ENCODE measurements at places on chromosomes 13 and 19.

DNA sequence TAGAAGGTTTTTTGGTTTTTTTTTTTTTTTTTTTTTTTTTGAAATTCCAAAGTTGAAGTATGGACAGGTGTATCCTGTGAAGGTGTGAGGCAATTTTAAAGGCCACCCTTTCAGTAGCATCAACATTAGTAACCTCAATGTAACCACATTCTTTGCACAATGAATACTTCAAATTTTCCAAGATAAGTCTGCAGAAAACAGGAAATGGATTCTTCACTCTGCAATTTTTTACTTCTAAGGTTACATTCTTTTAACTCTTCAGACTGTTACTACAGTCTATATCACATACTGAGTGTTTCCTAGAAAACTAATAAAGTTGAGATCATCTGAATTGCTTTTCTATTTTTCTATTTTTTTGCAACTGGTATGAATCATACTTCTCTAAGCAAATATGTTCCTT is 569.0 kb upstream of the GPC6 start:
- peak; percentile 19 for DNase-seq

DNA sequence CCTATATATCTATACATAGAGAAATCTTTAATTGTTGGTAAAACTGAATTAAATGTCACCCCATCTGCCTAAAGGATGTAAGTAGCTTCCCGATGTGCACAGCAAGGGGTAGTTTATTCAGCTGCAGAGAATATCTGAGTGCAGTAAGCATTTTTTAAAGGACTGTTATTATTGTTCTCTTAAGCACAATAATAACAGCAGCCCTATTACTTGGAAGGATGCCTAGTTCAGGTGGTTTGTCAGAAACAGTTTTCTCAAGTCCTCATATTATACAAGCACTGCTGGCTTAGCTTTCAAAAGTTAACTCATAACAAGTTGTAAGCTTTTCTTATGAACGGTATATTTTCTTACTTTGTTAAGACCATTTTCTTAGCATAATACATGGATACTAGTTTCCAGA is 142.6 kb downstream of the CRYL1 start:
- no peak for DNase-seq

GRCh38 chr13:99312493-99312883 is 5.3 kb upstream of the GPR183 start:
- no peak for DNase-seq

DNA sequence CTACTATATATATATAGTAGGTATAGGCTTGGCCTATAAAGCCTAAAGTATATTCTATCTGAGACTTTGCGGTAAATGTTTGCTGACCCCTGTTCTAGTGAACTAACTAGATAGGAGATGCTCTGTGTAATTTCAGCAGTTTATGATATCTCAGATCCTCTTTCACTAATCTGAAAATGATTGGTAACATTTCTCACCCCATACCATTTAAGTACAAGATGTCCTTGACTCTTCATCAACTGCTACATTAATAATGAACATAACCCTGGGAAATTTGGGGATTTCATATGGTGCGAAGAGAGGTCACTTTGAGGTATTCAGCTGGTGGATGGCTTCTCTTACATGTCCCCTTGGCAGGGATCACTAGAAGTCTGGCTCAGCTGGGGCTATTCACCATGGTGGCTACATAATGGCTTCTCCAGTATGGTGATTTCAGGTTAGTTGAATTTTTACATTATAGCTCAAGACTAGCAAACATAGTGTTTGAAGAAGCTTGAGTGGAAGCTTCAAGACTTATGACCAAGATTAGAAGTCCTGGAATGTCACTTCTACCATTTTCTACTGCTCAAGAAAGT is 103.6 kb upstream of the MYCBP2 start:
- DNase-seq, result no peak

DNA sequence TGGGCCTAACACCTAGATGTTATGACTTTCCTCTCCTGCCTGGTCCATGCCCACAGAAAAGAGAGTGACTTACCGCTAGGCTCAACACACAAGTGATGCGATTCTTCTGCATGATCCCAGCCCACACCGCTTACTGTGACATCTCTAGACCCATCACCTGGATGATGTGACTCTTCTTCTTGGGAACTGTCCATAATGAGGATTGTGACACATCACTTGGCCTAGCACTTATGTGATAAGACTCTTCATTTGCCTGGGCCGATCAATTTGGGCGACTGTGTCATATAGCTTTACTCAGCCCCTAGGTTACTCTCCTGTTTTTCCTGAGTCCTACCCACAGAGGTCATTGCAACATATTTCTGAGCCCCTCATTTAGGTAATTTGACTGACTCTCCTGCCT is 19.9 kb upstream of the ZNF681 start:
- no peak for DNase-seq

DNA sequence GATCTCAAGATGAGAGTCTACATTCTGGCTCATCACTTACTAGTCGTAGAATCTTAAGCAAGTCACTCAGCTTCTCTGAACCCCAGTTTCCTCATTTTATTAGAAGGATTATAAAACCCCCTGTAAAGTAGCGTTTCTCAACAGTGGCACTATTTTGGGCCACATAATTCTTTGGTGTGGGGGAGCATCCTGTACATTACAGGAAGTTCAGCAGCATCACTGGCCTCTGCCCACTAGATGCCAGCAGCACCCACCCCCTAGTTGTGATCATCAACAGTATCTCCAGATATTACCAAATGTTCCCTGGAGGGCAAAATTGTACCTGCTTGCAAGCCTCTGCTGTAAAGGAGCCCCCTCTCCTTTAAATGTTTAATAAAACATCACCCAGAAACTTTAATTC is 22.6 kb downstream of the STARD13 start:
- no peak for DNase-seq

GRCh38 chr13:97333983-97334382 is 100.0 kb upstream of the RAP2A start:
- no peak for DNase-seq

- peak; percentile 54 for DNase-seq
These were observed 2.8 kb downstream of the MAMSTR start for GRCh38 chr19:48716562-48717291.

GRCh38 chr19:4456843-4457653 is 546 bp downstream of the UBXN6 start:
- peak; percentile 69 for DNase-seq

DNA sequence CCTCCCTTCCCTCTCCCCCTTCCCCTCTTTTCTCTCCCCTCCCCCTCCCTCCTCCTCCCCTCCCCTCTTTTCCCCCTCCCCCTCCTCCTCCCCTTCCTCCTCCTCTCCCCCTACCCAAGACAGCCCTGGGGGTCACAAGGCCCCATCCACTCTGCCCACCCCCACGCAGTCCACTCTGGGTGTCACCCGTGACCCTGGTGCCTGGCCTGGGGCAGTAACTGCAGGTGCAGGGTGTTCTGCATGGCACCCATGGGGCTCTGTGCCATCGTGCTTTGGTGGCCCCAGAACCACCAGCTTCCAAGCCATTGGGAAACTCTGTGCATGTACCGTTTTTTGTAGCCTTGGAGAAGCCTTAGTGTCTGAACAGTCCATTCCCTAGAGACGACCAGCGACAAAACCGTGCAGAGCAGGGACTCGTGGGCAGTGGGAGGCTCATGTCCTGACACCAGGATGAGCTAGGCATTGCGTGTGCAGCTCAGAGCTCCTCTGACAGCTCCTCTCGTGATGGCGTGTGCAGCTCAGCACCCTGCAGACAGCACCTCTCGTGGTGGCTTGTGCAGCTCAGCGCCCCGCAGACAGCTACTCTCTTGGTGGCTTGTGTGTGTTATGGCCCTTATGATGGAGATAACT is 43.7 kb upstream of the F7 start:
- no peak for DNase-seq

DNA sequence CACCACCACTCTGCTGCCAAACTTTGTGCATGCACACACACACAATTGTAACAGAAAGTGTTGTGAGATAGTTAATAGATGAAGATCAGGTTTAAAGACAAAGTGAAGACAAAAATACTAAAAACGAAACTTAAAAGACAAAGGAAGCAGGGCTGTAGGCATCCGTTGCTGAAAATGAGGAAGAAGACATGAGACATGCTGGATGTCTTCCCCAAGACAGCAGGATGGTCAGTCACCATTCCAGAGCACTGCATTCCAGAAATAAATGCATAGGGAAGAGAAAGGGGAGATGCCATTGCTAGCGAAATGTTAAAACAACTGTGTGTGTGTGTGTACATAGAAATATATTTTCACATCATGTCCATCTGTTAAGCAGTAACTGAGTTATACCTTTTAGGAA is 520.1 kb downstream of the SUCLA2 start:
- DNase-seq, result peak; percentile 61

GRCh38 chr13:110157718-110158117 is 149.2 kb downstream of the COL4A1 start:
- no peak for DNase-seq

DNA sequence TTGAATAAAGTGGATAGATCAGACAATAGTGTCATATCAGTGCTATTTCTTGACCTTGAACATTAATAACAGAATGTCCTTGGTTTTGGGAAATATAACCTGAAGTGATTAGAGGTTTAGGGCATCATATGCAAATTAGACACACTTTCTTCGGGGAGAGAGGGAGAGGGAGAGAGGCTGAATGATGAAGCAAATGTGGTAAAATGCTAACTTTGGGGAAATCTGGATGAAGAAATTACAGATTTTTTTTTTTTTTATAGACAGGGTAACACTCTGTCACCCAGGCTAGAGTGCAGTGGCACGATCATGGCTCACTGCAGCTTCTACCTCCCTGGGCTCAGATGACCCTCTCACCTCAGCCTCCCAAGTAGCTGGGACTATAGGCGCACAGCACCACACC is 3.9 kb upstream of the NCR1 start:
- no peak for DNase-seq

GRCh38 chr19:47653856-47654255 is 44.9 kb downstream of the BICRA start:
- DNase-seq, result no peak

- DNase-seq, result peak; percentile 71
These were observed 665 bp downstream of the GPX4 start for GRCh38 chr19:1104311-1105007.

- peak; percentile 85 for DNase-seq
These were observed 1422.1 kb downstream of the PCDH9 start for GRCh38 chr13:65808061-65808460.

DNA sequence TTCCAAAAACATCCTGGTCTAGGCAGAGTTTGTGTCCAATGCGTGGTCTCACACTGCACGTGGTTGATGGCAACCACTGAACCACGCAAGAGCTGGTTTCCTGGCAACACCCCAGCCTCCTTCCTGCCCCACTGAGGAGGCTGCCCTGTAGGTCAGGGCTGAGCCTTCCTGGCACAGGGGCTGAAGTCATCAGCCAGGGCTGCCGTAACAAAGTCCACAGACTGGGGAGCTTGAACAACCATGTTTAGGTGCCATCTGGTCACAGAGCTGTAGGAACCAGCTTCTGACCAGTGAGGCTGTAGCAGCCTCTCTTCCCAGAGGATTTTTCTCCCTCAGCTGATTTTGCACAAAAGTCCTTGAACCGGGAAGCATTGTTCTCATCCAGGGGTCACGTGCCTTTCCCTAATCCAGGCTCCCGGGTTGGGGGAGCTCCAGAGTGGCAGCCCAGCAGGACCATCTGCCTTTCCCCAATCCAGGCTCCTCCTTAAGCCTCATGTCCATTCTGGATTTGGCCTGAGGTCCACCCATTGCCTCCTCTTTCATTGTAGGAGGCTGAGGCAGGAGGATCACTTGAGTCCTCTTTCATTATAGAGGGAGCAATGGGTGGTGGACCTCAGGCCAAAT is 53.9 kb downstream of the CHST8 start:
- no peak for DNase-seq

DNA sequence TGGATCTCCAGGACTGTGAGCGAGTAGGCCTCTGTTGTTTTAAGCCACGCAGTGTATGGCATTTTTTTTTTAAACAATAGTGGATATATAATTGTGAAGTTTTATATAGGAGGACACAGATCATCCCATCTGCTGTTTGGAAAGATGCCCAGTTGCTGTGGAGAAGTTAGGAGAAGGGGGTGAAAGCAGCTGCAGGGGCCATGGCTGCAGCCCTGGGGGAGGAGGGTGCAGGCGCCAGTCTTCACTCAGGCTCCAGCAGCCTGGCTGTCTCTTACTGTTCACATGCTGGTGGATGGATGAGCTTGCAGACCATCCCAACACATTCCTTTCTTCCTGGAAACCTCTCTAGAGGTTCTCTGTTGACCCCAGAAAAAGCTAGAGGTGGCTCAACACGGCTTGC is 242.3 kb downstream of the TEX29 start:
- DNase-seq, result no peak

DNA sequence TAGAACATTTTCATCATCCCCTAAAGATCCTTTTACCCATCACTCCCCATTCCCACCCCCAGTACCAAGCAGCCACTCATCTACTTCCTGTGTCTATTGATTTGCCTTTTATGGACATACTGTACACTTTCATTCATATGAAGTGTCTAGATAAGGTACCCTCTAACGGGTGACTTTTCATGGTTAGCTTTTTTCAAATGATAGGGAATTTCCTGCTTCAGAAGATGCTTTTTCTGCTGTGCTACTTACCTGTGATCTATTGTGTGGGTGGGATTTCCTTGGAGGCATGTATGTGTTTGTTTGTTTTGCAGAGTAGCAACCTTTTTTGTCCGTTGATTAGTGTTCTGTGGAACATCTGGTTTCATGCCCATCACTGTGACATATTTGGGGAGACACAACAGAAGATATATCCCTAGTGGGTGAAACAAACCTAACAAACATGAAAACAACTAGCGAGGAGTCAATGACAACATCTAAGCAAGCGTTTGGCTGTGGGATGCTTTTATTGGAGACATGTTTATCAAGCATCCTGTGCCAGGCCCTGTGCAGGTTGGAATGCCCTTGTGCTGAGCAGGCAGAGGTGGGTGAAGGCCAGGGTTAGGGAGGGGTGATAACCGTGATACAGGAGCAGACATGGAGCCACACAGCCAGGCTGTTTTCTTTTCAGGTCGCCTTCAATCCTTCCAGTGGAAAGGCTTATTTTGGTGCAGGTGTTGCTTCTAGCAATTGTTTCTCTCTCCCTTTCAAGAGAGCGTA is 17.6 kb downstream of the SPINT2 start:
- DNase-seq, result peak; percentile 68

- DNase-seq, result peak; percentile 22
These were observed 270.4 kb downstream of the ENOX1 start for GRCh38 chr13:43516401-43516833.

GRCh38 chr13:97435794-97436193 is 1.8 kb downstream of the RAP2A start:
- DNase-seq, result peak; percentile 10

DNA sequence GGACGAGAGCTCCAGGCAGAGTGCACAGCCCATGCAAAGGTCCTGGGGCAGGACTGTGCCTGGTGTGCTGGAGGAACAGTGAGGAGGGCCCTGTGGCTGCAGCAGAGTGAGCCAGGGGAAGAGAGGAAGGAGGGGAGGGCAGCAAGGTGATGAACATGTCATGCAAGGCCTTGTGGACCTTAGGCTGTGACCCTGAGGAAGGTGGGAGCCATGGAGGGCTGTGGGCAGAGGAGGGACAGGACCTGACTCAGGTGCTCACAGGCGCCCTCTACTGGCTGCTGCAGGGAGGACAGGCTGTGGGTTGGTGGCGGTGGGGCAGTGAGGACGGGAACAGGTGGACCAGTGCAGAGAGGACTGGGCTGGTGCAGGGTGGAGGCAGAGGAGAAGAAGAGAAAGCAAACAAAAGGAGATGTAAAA is 170.3 kb downstream of the PTPRS start:
- DNase-seq, result no peak

- no peak for DNase-seq
These were observed 17.4 kb upstream of the AP1M2 start for GRCh38 chr19:10604460-10604980.

- peak; percentile 15 for DNase-seq
These were observed 93.2 kb downstream of the LHFPL6 start for GRCh38 chr13:39509616-39510315.

Data from fibroblast of skin of back (primary cell).